ENCODE measurements at places on chromosomes 7 and 10.

DNA sequence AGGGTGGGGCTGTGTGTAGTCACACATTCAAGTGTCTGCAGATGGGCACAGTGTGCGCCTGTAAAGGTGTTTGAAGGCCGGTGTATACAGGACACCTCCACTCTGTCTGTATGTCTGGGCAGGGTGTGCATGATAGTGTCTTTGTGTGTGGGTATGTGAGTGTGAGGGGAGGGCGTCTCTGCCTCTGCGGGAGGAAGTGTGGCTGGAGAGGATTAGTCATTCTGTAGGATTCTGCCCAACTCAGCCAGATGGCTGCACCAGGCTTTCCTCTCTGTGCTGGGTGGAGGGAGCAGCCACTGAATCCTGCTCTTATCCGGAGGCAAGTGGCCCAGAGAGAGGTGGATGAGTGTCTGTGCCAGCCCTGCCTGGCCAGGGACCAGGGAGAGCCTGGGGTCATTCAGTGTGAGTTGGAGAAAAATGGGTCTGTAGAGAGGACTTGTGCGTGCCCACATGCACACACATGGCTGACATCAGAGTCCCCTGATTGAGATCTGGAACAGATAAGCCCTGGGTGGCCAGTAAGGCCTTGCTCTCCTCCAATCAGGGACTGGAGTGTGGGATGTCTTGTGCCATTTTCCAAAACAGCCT lies 1.7 kb downstream of the SFXN3 start:
- peak; percentile 40 for DNase-seq

DNA sequence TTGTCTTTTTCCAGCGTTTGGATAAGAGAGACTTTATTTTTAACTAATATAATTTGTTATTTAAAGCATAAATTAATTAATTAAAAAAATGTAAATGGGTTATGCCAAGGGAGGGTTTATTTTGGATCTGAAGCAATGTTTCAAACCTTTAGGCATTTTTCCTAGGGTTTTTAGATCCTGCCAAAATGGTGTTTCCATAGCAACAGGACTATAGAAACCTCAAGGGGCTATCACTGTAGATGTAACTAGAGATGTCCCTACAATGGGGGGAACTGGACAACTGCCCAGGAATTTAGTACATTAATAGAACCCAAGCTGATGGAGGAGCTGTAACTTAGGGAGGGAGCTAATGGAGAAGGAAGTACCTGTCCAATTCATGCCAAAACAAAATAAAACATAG lies 57.3 kb downstream of the SLC39A12 start:
- DNase-seq: no peak

- no peak for DNase-seq
Observed at GRCh38 chr7:55557666-55558188, 14.6 kb downstream of the VOPP1 start.

- no peak for DNase-seq
Observed at GRCh38 chr10:4020631-4021030, 235.6 kb upstream of the KLF6 start.

DNA sequence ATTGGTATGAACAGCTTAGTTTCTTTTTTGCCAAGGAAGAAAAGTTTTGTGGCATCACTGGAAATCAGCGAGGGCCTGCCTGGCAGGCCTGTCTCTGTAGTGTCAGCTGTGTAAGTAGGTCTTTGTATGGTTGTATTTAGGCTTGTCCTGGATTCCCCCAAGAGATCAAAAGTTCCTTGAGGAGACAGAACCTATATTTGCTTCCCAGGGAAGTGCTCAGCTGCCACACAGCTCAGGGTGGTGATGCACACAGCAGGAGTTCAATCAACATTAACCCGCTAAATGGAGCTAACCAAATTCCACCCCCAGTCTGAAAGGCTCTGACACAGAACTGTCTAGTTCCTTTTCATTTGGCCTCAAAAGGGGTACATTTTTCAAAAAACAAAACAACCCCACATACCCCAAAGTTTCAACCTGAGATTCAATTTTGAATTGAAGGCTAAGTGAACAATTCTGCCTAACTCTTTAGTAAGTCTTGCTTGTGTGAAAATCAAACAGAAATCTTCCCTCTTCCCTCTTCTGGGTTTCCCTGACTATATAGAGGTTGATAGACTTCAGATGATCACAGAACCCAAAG lies 124.4 kb downstream of the CLEC2L start:
- DNase-seq: no peak
